Stimulated activated CD8-positive, alpha-beta memory T cell treated with anti-CD3 and anti-CD28 coated beads, Interleukin-4, amount 100 ng/mL, for 1 hour (primary cell): ENCODE measurements at places on chromosomes 12 and 14.

DNA sequence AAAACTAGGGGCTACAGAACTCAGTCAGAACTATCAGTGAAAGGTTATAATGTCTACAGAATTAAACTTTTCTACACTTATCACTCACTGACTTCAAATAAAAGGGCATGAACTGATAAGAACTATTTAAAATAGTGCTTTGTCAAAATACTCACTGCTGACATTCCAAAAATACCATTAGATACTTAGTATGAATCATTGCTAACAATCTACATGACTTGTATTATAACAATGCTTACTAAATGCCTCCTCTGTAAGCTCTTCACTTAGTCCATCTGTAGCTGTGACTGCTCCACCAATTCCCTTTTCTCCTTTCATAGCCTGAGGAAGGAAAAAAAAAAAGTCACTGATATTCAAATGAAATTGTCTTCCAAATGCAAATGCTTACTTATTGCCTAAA lies 17.0 kb downstream of the NFYB start:
- DNase-seq, result no peak

- DNase-seq, result no peak
Observed at GRCh38 chr12:77998236-77998786, 167.6 kb downstream of the NAV3 start.

DNA sequence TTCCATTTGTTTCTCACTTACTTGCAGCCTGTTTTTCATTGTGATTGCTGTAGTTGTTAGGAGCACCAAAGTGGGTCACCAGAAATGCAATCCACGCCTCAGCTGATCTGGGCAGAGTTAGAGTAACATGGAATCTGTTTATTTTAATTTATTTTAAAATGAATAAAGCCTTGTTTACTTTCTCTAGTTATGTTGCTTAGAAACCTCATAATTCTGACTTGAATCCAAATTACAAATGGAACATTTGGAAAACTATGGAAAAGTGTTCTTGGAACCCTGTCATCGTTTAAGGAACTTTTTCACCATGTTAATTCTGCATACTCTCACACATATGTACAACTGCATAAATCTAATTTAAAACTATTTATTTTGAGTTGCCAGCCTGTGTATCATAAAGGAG lies 92.2 kb upstream of the DAAM1 start:
- no peak for DNase-seq

DNA sequence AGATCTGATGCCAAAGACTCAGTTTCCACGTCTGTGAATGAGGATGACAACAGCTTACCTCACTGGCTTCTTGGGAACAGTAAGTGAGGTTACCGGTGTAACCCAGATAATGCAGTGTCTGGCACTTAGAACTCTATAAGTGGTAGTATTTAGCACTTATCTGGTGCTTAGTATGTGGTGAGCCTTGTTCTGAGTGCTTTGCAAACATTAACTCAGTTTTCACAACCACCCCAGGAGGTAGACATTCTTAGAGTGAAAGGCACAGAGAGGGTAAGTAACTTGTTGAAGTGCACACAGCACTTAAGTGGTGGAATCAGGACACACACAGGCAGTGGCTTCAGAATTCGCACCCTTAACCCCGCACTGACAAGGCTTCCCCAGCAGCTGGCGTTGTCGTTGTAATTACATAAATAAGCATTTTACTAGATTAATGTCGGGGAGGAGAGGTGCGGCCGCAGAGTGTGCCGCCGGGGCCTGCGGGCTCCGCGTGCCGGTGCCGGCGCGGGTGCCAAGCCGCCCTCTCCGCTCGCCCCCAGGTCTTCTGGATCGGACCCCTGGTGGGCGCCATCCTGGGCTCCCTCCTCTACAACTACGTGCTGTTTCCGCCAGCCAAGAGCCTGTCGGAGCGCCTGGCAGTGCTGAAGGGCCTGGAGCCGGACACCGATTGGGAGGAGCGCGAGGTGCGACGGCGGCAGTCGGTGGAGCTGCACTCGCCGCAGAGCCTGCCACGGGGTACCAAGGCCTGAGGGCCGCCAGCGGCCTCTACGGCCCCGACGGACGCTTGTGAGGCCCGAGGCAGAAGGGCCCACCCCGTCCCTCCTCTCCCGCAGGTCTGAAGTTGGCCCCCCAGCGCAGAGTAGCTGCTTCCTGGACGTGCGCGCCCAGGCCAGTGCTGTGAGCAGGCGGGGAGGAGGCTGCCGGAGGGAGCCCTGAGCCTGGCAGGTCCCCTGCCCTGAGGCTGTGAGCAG lies 4.6 kb downstream of the AQP2 start:
- no peak for DNase-seq

GRCh38 chr14:95431199-95432143 lies 85.0 kb downstream of the SYNE3 start:
- no peak for DNase-seq

DNA sequence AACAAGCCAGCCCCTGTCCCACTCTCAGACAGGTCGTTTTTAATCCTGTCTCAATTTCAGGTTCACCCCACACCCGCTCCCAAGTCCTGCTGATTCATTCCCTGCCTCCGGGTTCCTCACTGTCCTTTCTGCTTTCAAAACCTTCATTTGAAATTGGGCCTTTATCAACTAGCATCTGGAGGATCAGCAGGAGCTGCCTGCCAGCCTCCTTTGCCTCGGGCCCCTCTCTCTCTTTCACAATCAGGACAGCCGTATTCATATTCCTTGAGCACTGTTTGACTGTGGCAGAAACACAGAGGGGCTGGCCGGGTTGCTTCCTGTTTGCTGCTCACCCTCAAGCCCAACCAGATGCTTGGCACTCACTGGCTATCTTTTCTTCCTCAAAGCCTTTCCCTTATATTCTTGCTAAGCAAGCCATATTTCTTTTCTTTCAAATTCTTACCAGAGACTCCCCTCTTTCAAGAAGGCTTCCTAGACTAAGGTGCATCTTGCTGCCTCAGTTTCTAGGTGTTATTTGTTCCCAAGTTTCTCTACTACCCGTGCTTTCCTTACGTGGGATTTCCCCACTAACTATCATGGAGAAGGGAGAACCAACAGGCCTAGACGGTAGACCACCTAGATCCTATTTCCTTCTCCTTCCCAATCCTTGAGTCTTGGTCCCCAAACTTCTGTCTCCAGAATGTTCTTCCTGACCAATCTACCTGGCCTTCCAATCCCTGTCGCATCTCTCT lies 3.0 kb downstream of the GALNT6 start:
- DNase-seq, result no peak

DNA sequence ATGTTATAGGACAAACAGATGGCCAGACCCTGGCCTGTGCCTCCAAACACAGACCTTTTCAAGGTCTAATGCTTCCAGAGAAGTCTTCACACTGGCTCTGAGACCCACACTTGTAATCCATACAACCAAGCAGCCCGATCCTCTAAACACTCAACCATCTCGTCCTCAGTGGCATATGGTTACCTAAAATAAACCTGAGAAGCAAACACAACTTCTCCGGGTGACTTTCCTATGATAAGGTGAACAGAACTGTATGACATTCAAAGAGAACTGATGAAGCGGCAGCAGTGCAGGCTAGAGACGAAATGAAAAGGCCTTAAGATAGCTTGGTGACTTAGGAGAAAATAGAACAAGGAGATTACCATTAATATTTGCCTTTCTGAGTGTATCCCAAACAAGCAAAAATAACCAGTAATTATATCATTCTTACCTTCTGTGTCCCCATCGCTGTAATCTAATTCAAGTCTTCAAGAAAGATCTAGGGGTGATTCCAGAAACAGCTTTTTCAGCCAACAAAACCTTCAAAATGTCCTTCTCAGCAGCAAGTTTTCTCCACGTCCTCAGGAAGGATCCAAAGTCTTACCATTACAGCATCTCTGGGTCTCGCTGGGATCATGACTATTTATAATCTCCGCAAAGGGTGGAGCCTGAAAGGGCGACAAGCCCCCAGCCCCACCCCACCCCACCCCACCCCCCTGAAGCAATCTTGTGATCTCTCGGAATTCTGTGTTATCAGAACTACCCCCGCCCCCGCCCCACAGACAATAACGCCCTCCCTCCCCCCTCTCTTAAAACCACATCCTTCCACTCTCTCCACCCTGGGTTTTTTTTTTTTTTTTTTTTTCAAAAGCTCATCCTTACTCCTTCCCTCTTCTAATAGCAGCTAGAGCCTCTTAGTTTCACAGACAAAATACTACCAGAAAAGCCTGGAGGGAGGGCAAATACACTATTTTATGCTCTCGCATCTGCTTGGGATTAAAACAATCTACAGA lies at the start of gene SLC2A3:
TSS of gene SLC2A3 (minus strand) at position 598 of the 992 bp plus-strand sequence. CDS start at position 445, 153 bp downstream.
- peak; percentile 65 for DNase-seq

GRCh38 chr14:101008631-101009336 lies 105.3 kb upstream of the RTL1 start:
- DNase-seq, result no peak

GRCh38 chr14:101177301-101177971 lies 273.9 kb upstream of the RTL1 start:
- DNase-seq, result no peak
